ENCODE measurements at places on chromosomes 1 and 21.

DNA sequence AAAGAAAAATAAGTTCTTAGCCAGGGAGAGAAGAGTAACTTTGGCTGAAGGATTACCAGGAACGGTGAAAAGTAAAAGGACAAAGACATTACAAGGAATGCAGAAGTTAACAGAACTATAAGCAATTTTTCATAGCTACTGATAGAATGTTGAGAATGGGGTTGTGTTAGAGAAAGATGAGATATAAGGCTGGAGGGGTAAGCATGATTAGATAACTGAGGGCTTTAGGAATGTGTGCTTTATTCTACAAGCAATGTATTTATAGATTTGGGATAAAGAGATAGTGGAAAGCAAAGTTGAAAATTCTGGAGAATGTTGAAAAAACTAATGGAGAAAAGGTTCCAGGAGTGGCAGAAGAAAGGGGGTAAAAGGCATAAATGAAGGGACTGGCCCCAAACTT, 65.4 kb upstream of the PTCH2 start:
- DNase-seq: no peak

- DNase-seq: no peak
These were observed 46.7 kb downstream of the SMYD3 start for GRCh38 chr1:246460406-246460805.

DNA sequence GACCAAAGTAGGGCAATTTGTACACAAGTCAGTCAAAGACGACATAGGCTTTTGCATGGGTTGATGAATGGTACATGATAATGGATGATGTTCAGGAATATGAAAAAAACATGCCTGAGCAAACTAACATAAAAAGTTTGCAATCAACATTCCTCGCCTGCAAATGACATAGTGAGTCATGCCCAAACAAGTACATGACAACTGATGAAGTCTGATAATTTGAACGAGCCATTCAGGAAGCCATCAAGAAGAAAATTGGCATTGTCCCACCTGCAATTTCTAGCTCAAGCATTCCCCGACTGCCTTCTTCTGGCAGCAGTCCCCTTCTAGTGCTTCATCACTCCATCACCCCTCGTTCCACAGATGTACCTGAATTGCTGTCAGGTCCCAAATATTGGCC, 118.4 kb upstream of the NR5A2 start:
- no peak for DNase-seq

DNA sequence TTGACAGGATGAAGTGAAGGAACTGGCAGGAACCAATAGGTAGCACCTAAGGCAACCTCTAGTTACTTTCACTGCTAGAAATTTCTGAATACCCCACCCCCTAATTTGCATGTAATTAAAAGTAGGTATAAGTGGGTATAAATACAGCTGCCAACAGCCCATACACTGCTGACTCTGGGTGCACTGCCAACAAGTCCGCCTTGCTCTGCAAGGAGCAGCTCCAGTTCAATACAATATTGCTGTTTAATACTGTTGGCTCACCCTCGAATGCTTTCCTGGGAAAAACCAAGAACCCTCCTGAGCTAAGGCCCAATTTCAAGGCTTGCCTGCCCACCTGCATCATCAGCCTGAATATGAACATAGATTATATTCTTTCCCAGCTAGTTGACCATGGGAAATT, 981.9 kb downstream of the ADGRL2 start:
- DNase-seq: no peak

- no peak for DNase-seq
These were observed 238 bp upstream of the SCP2 start for GRCh38 chr1:52926864-52927211.

DNA sequence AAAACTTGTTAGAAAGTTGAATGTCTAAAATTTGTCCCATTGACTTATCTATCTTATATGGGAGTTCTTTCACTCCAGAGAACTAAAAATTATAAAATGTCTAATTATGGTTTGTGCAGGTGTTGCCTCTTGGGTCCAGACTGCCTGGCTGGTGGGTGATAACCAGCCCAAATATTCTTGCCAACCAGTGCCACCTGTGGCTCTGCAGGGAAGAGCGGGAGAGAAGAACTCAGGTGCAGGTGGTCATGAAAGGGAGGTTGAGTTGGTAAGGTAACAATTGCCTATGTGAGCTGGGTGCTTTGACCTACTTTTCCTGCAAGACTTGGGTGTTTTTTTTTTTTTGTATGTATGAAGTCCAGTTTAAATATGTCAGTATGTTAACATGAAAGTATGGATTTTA, 10.2 kb downstream of the RPS6KC1 start:
- DNase-seq: no peak

DNA sequence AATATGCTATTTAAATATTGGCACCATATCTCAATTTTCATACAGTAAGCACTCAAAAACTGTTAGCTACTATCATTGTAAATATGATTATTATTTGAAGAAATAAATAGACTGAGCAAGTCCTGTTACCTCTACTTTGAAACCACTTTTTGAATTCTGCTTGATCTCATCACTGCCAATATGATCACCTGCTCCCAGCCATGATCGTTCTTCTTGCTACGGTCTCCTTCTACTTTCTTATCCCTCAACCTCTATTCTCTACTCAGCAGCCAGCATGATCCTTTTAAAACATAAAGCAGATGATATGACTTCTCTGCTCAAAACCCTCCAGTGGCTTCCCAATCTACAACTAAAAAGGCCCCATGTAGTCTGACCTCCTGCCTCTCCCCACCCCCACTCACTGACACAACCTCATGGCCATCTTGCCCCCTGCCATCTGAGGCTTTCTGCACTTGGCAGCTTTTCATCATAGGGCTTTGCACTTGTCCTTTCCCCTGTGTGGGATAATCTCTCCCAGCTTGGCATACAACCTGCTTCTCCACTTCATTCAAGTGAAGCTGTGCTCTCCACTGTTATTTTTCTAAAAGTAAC, 27.2 kb downstream of the CD34 start:
- no peak for DNase-seq

DNA sequence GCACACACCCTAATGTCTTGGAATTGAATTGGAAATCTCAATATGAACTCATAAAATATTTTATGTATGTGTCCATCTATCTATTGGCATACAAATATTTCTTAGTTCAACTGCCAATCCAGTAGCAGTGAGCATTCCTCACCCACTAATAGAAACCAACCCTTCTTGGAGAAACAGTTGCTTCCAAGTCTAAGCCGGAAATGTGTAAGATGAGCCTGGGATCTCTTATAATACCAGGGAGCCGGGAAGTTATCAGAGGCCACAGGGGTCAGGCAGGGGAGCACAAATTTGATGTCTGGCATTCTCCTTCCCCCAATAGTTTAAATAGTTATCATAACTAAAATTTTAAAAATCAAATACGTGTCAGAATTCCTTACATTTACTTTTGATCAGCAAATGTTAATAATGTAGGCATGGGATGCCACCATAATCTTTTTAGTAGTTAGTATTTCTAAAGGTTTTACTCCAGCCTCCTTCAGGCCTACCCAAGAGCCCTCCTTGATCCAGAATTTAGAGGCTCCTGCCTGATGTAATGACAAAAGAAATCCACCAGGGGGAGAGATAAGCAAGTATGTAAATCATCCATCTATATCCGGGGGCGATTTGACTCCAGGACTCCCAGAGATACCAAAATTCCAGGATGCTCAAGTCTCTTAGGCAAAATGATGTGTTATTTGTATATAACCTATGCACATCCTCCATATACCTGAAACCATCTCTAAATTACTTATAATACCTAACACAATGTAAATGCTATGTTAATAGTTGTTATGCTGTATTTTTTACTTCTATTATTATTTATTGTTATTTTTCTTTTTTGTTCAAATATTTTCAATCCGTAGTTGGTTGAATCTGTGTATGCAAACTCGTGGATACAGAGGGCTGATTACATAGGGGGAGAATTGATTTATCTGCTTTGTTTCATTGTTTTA, 218.7 kb upstream of the COA6 start:
- peak; percentile 50 for DNase-seq

DNA sequence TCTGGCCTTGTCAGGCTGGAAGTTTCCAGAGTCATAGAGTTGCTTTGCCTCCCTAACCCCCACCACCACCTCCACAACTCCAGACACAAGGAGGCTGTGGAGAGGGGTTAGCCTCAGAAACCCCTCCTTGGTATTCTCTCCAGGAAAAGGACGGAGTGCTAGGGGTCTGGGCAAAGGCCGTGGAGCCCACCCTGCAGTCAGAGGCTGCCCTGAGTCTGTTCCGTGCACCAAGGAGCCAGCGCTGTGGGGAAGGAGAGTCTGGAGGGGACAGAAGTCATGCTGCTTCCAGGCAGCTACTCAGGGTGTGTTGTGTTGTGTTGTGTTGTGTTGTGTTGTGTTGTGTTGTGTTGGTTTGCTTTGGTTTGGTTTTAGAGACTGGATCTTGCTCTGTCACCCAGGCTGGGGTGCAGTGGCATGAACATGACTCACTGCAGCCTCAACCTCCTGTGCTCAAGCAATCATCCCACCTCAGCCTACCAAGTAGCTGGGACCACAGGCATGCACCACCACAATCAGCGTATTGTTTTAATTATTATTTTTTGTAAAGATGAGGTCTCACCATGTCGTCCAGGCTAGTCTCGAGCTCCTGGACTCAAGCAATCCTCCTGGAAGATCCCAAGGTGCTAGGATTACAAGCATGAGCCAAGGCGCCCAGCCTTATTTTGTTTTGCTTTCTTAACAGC, 122.2 kb upstream of the TMEM51 start:
- DNase-seq: no peak

- DNase-seq: no peak
These were observed 85.7 kb downstream of the NRDC start for GRCh38 chr1:51792864-51793263.

DNA sequence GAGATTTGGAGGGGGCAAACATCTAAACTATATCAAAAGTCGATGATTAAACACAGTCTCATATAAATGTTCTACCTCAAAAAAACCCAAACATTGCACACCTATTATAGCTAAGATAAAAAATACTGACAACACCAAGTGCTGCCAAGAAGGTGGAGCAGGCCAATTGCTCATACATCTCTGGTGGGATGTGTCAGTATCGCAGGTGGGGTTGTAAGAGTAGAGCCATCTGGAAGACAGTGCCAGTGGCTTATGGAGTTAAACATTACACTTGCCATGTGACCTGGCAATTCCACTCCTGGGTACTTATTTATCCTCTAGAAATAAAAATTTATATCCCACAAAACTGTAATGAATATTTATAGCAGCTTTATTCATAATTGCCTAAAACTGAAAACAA, 213.4 kb downstream of the DISC1 start:
- DNase-seq: no peak

DNA sequence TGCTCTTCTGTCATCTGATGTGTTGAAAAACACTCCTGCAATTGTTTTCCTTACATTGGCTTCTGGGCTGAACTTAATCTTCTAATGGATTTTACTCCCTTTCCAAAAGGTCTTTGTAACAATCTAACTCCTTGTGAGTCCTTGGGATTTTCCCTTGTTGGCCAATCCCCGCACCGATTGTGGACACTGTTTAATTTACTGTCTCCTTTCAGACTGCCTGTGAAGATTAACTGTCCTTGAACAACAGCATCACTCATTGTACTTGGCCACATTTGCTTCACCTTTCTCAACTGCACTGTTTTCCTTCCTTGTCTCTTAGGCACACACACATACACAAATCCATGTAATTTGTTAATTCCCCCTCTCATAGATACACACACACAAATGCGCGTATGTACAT, 120.4 kb downstream of the SPATA46 start:
- DNase-seq: no peak

- DNase-seq: no peak
These were observed 217.7 kb downstream of the RERE start for GRCh38 chr1:8599646-8600212.

DNA sequence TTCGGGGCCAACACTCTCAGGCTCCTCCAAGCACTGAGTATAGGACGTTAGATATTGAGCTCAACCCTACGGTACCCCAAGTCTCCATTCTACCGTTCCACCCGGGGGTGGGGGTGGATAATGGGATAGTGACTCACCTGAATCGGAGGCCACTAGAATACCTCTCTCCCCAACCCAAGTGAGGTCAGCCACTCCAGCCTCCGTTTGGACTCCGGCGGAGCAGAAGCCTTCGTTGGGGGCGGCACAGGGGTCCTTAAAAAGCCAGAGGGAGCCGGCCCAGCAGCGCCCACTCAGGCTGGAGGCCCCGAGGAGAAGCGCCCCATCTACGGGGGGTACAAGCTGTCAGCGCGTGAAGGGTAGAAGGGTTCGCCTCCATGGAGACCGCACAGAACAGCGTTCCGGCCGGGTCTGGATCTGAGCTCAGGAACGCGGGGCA, 556 bp downstream of the WDR77 start:
- DNase-seq: no peak

DNA sequence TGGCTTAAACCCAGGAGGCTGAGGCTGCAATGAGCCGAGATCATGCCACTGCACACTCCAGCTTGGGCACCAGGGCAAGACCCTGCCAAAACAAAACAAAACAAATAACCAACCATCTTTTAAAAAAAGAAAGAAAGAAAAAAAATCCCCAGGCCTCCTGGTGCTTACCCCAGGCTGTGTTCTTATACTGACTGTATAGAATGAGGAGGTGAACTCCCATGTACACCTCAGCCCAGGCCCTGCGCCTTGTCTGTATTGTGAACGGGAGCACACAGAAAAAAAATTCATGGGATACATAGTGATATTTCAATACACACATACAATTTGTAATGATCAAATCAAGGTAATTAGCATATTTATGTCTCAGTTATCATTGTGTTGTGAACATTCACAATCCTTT, 14.1 kb downstream of the RPL5 start:
- no peak for DNase-seq

DNA sequence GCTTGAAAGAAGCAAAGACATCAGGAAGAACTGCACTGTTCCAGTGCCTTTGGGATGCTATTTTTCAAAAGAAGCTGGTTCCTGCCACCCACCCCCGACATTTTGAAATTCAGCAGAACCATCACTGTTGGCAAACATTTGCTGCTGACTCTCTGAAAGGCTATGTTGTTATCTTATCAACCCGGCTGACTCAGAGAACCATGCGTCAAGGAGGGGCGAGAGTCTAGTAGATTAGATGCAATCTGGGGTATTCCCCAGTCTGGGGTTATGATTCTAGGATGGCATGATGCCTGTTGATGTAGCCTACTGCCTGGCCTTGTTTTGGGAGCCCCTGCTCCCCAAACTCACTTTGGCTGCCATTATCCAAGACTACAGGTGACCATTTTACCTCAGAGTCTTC, 267.8 kb upstream of the RUNX1 start:
- DNase-seq: no peak

DNA sequence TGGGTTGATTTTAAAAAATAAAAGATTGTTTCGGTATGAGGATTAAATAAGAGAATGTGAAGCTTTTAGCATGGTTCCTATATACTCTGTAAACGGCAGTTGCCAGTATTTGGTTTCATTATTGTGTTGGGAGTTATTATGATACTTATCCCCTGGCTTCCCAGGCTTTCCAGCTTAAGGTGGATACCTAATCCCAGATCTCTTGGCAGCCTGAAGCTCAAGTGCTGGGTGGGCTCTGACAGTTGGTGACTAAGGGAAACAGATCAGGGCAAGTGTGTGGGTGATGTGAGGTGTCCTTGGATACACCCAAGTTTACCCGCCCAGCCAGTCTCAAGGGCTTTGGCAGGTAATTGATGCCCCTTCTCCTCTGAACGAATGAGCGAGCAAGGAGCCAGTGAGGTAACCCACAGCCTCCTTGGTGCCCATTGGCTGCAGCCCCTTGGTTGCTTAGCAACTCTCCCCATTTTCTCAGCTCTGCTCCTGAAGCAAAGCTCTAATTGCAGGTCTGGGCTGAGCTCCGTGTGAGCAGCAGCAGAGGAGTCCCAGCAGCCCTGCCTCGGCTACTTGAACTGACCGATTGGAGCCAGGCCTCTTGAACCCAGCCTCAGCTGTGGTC, 6.1 kb downstream of the IPO13 start:
- DNase-seq: no peak
